ENCODE measurements at places on chromosomes 13 and 19.

DNA sequence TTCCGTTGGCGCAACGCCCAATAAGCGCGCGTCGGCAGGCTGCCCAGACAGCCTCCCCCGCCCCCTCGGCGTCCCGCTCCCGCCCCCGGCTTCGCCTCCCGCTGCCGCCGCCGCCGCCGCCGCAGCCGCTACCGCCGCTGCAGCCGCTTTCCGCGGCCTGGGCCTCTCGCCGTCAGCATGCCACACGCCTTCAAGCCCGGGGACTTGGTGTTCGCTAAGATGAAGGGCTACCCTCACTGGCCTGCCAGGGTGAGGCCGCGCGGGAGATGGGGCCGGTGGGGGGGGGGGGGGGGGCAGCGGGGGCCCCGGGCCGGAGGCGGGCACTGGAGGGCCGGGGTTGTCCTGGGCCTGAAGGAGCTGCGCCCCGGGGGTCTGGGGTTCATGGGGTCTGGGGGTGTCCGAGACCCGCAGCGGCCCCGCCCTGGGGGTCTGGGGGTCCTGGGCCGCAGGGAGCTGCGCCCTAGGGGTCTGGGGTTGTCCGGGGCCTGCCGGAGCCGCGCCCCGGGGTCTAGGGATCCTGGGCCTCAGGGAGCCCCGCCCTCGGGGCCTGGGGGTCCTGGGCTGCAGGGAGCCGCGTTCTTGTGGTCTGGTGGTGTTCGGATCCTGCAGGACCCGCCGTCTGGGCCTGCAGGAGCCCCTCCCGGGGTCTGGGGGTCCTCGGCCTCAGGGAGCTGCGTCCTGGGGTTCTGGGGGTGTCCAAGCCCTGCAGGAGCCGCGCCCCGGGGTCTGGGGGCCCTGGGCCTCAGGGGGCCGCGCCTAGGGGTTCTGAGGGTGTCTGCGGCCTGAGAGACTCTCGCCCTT lies at the start of gene HDGFL2:
Gene HDGFL2 (plus strand): TSS at position 124 of the 801 bp plus-strand sequence. CDS start 54 bp downstream, at position 178.
- DNase-seq = no peak

DNA sequence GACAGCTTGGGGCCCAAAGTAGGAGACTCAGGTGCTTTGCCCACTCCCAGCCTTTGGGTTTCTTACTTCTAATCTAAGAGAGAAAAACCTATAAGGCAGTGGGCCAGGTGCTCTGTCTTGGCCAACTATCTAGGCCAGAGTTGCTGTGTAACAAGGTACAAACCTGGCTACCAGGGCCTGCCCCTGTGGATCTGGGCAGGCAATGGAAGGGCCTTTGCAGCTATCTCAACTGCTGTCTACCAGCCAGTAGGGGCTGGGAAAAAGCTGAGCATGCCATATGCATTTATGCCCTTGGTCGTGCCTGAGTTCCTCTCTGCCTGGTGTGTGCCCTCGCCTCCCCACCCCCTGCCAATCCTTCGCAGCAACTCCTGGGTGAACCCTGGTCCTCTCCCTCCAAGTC lies 16.7 kb upstream of the SERPINE3 start:
- DNase-seq = no peak

- DNase-seq = no peak
Measured at GRCh38 chr19:31461814-31462539, 112.7 kb upstream of the TSHZ3 start.

- no peak for DNase-seq
Measured at GRCh38 chr19:22595422-22595821, 38.7 kb upstream of the ZNF492 start.

DNA sequence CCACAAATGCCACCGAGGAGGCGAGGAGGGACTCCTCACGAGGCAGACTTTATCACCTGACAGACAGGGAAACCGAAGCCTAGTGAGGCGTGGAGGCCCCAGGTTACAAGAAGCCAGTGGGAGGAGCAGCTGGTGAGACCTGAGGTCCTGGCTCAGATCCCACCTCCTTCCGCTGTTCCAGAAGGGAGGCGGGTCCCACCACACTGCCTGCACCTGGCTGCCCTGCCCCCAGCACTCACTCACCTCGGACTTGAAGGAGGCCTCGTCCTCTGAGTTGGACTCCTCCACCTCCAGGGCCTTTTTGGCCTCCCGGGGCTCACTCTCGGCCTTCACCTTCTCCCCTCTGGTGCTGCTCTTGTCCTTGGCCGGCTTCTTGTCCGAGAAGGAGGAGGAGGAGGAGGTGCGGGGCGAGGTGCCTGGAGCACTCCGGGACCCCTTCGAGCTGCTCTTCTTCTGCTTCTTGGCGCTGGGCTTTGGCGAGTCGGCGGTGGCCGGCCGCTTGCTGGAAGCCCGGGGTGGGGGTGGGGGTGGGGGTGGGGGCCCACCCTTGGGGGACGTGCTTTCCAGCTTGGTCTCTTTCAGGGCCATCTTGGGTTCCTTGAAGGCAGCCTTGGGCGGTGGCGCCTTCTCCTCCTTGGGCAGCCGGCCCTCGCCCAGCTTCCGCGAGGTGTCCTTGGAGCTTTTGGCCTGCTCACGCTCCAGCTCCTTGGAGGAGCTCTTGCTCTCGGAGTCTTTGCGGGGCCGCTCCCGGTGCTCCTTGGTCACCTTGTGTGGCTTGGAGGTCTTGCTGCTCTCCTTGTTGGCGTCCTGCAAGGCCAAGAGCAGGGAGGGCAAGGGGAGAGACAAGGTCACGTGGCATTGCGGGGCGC lies 57.7 kb downstream of the MLLT1 start:
- no peak for DNase-seq

GRCh38 chr13:28530729-28531076 lies 35.8 kb upstream of the FLT1 start:
- no peak for DNase-seq

GRCh38 chr19:17135001-17135853 lies 59.6 kb downstream of the MYO9B start:
- DNase-seq = peak; percentile 68

GRCh38 chr13:27465611-27466010 lies 15.2 kb upstream of the MTIF3 start:
- DNase-seq = no peak

GRCh38 chr19:50383001-50383851 lies 921 bp upstream of the POLD1 start:
- DNase-seq = no peak

GRCh38 chr13:71625694-71626093 lies 241.3 kb downstream of the DACH1 start:
- no peak for DNase-seq

- no peak for DNase-seq
Measured at GRCh38 chr13:38967446-38967845, 23.2 kb downstream of the STOML3 start.

GRCh38 chr19:292281-292884 lies 1.2 kb upstream of the PLPP2 start:
- no peak for DNase-seq

DNA sequence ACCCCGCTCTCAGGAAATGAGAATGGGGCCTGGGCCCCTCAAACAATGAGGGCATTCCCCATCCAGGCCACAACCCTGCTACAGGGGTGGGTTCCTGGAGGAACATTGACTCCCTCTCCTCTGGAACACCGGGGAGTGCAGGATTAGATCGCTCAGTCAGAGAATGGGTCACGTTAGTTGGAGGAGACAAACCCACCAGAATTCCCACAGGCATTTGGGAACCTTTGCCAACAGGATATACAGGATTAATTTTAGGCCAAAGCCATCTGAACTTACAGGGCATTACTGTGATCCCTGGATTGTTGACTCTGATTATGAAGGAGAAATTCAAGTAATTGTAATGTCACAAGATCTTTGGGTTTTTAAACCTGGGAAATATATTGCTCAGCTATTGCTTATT lies 2.6 kb downstream of the ERVK3-1 start:
- no peak for DNase-seq

DNA sequence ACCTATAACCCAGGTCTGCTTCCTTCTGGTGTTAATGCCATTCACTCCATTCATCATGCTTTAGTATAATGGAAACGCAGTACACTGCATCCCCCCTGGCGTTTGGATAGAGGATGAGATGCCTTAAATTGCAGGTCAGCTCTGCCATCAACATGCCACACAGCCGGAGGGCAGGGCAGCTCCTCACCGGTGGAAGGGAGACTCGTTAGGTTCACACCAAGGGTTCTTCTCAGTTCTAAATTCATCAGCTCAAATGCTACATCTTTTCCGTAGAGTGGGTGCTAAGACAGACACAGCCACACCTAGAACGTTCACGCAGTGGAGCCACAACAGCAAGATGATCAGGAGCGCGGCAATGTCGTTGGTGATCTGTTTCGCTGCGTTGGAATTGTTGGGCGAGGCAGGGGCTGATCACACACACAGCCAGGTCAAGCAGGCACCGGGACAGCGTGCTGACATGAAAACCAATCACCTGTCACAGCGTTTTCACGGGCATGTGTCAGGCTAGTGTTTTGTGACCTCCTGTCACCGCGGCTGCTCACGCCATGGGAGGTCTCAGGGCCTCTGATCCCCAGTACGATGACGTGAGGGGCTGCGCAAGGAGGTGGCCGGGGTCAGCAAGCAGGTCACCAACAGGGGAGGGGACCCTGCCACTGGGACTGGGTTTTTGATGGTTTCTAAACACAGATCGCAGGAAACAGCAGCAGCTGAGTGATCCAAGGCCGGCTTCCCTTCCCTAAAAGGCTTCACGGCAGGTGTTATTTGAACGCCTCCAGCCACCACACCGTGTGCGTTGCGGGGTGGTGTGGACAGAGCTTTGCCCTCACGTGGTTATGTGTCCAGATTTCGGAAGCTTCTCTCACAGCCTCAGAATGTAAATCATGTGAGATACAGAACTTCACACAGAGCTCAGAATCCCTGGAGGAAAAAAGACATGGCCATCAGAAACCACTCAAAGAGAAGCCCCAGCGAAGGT lies 94.3 kb upstream of the IRS2 start:
- DNase-seq = no peak

DNA sequence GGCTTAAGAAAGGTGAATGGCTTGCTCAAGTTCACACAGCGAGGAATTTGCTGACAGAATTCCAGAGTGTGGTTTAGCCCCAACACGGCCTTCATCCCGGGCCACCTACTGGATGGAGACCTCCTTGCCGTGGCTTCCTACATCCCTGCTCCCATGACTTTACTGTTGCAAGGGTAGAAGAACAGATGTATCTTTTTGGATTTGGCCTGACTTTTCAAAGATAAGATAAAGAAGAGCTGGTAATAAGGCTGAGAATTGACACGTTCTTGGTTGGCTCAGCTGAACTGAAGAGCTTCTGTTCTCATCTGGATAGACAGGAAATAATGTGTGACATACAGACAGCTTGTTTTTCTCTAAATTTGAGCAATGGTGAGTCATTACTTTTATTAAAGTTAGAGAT lies 113.1 kb downstream of the KLF5 start:
- DNase-seq = no peak

DNA sequence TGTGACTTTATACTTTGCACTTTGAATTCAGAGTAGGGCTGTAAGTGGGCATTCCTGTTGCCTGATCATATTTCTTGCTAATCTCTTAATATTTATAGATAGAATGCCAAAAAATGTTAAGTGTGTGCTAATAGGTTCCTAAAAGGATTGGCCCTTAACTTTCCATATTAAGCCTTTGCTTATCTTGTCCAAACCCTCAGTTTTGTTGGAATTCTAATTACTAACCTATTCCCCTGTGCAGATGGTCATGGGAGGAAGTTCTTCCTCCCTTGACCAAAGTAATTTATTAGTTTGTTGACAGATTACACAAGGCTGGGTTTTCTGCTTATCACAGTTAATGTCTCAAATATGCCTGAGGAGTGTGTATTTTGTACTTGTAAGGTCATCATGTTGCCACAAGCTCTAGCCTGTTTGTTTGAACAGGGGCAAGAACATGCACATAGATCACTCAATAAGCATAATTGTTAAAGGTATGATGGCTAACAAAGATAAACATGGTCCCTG lies 541.1 kb upstream of the SPRY2 start:
- no peak for DNase-seq

GRCh38 chr19:4896372-4896771 lies 6.3 kb downstream of the ARRDC5 start:
- DNase-seq = no peak

DNA sequence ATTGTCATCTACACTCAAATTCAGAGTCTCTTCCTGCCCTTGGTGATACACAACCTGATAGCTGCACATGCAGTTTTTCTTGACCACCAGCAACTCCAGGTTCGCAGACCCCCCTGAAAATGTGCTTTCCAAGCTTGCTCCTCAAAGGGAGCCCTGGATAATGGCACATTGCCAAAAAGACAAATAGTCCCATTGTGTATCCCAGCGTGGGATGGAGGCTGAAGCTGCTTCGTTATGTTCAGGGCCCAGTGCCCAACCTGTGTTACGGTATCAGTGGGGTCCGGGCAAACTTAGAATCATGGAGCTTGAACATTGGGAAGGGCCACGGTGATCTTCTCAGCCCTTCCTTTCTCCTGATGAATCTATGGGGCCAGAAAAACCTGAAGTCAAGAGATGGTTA lies 173.0 kb downstream of the TEX29 start:
- DNase-seq = no peak

- no peak for DNase-seq
Measured at GRCh38 chr13:73287831-73288230, 229.0 kb downstream of the KLF5 start.

GRCh38 chr19:34351382-34351826 lies 13.6 kb upstream of the GPI start:
- DNase-seq = no peak

GRCh38 chr19:43548706-43549105 lies 15.7 kb downstream of the ZNF575 start:
- DNase-seq = no peak

- DNase-seq = no peak
Measured at GRCh38 chr13:63026285-63026797, 1610.7 kb upstream of the PCDH20 start.

GRCh38 chr13:67119481-67119894 lies 110.6 kb downstream of the PCDH9 start:
- no peak for DNase-seq

DNA sequence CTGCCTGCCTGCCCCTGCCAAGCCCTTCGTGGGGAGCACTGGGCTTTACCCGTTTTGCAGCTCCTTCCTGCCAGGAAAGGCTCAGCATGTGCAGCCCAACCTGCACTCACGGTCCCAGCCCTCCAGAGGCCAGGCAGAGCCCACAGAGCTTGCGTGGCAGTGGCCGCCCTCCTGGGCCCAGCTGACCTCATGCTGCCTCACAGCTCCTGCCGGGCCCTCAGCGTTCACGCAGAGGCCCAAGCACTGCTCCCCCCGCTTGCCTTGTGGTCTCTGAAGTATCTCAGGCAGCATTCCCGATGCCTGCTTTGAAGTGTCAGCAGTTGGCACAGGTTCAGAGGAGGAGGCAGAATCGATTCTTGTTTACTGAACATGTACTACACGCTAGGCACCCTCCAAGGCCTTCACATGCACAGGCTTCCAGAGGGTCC lies 32.5 kb downstream of the CAPN12 start:
- DNase-seq = no peak

- DNase-seq = no peak
Measured at GRCh38 chr19:38638461-38638860, 9.0 kb upstream of the ACTN4 start.

DNA sequence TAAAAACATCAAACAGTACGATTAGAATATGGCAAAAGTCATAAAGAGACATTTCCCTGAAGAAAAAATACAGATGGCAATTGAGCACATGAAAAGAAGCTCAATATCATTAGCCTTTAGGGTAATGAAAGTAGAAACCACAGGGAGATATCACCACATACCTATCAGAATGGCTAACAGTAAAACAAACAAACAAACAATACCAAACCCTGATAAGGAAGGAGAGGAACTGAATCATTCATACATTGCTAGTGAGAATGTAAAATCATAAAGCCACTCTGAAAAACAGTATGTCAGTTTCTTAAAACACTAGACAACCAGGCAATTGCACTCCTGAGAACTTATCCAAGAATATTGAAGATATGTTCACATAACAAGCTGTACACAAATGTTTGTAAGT lies 1342.5 kb upstream of the SLC10A2 start:
- no peak for DNase-seq
